ENCODE measurements at places on chromosomes 6 and 20.

DNA sequence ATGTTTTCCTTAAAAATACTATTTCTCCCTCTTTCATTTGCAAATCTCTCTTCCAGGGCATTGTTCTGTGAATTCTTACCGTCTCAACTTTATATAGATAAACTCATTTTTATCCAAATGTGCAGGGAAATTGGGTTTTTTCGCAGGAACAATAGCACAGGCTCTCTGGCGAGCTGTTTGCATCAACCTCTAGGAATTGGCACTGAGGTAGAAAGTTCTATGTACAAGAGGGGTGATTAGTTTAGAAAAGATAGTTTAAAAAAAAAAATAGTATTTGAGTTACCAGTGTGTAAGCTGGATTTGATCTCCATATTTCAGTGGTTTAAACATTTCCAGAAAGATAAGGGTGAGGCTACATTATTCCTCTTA, 129.7 kb upstream of the BTN3A2 start:
- no peak for DNase-seq

DNA sequence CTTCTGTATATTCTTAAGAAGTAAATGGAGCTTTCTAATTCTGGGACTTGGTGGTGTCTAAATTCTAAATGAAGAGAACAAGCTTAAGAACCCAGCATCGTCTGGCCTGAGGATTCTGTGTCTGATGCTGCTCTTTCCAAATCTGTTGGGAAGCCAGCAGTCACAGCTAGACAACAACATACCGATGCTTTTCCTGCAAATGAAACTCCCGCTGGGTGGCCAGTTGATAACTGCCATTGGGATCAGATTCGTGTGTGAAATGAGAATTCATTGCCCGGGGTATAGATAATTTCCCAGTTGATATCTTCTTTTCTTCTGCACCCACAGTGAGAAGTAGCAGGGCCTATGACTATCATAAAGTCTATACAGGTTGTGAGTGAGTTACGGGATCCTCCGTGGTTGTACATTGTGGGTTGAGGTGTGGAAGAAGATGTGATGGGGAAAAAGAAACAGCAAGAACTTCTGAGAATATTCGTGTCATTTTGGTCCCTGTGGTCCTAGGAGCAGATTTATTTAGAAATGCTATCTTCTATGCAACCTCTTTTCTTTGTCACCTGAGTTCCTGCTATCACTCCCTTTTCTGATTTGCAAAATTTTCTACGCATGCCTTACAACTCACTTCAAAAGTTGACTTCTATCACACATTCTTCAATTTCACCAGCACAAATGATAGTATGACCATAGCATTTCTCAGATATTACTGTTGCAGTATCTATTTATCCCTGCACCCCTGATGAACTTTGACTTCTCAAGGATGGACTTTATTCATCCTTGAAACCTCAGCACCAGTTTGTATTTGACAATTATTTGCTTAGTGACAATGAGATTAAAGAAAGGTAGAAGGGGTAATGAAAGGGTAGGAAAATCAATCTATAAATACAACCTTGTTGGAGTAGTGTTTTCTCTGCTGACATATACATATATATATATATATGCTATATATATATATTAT, 10.4 kb downstream of the NOX3 start:
- no peak for DNase-seq

DNA sequence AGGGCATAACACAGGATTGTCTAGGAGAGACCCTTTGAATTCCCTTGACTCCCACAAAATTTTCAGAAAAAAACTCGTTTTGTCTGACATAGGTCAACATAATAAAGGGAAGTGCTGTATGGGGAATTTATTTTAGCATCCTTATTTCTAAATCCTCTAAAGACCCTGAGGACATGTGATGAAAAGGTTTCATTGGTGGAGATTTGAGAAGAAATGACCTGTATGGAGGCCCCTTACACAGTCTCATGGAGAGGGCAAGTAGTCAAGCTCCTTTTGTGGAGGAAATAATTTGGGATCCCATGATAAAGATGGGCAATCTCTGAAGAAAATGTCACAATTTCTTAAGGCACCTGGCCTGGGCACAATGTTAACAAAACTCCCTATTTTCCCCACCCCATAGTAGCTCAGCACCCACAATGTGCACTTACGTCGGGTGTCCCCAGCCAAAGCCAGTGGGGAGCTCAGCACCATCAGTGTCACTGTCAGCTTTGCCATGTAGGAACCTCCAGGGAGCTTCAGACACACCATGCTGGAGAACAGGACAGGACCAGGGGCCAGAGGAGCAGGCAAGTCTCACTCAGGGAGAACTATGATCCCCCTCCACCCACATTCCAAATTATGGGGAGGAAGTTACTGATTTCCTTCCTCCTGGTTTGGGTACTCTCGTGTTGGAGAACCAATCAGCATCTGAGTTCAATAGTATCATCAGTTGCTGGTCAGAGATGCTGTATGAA, at the start of gene HLA-DRB5:
Gene HLA-DRB5 (minus strand): TSS at position 591 of the 734 bp plus-strand sequence. CDS start 63 bp downstream, at position 528.
- DNase-seq = no peak

- no peak for DNase-seq
Measured at GRCh38 chr6:104784884-104785283, 74.8 kb downstream of the HACE1 start.

- DNase-seq = no peak
Measured at GRCh38 chr20:58990651-58991445, 9.8 kb downstream of the NELFCD start.

- no peak for DNase-seq
Measured at GRCh38 chr6:137829641-137830083, 37.4 kb upstream of the TNFAIP3 start.

DNA sequence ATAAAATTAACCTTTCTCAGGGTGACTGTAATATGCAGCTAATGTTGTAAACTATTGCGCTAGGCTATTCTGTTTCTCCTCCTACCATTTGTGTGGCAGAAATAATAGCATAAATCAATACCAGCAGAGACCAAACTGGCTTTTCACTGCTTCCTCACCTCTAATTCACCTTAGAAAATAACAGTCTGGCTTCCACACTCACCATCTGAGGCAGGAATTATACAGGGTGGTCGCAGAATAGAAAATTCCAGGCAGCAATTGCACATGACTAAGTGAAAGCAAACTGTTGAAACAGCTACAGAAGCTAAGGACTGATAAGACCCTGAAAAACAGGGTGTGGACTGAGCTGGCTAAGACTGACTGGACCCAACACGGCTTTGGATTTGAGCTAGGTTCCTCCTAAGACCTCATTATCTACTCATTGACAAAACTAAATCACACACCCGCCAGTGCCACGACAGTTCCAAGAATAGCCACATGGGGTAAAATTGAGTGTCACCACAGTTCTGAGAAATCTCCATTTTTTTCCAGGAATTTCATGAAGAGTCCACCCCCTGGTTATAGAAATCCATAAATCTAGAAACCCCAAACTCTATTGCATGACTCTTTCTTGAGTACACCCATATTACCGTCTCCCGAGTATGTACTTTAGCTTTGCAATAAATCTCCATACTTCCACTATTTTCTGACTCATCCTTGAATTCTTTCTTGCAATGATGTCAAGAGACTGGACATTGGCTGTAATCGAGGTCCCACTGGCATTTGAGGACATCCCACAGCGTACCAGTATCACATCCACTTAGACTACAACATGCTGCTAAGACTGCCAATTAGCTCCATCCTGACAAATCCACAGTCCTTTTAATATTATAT, 60.9 kb upstream of the KCNQ5 start:
- no peak for DNase-seq

GRCh38 chr20:59994697-59995122, 36.5 kb downstream of the CDH26 start:
- DNase-seq = no peak

- DNase-seq = no peak
Measured at GRCh38 chr20:51700809-51701285, 67.3 kb downstream of the ATP9A start.

- DNase-seq = no peak
Measured at GRCh38 chr6:11341867-11342266, 109.4 kb upstream of the NEDD9 start.

GRCh38 chr6:45591306-45591705, 213.6 kb upstream of the SUPT3H start:
- no peak for DNase-seq

All from T-helper 22 cell (primary cell).